Omental fat pad (tissue), 4 donors: ENCODE measurements at places on chromosomes 6 and 20.
A peak's percentile ranks its signal among the peaks of the same experiment; 100 is the strongest.

- DNase-seq, result no peak
Measured at GRCh38 chr6:20853828-20854227, 319.6 kb downstream of the CDKAL1 start.

DNA sequence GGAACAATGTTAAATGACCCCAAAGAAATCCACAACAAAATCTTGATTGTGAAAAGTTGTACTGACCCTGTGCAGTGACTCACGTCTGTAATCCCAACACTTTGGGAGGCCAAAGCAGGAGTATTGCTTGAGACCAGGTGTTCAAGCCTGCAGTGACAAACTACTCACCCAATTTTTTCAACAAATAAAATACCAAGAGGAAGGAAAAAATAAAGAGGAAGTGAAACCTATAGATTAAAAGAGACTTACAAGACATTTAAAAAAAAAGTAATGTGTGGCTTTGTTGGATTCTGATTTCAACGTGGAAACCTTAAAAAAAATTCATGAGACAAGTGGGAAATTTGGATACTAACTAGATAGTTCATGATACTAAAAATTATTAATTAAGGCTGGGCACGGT, 31.9 kb downstream of the GINS1 start:
- DNase-seq, result no peak

DNA sequence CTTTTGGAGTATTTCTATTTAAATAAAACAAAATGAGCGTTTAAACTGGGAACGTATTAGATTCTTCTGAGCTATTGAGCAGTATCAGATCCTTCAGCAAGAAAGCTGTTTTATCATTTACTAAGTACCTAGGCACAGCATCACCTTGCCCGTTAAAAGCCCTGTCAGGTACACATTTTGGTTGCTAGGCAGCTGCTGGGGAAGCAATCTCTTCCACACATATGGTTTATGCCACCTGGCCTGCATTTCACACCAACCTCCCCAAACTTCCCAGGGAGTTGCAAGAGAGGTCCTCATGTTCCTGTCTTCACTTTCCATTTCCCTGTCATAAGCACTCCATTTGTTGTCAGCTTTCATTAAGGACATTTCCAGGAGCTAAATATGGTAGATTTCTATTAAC, 400.1 kb downstream of the PLCB1 start:
- no peak for DNase-seq

DNA sequence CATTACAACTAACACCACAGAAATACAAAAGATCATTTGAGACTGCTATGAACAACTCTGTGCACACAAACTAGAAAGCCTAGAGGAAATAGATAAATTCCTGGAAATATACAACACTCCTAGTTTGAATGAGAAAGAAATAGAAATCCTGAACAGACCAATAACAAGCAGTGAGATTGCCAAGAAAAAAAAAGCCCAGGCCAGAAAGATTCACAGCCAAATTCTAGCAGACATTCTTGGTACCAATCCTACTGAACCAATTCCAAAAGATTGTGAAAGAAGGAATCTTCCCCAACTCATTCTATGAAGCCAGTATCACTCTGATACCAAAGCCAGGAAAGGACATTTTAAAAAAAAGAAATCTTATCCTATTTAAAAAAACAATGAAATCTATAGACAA, 7.0 kb upstream of the CDK19 start:
- DNase-seq, result no peak

DNA sequence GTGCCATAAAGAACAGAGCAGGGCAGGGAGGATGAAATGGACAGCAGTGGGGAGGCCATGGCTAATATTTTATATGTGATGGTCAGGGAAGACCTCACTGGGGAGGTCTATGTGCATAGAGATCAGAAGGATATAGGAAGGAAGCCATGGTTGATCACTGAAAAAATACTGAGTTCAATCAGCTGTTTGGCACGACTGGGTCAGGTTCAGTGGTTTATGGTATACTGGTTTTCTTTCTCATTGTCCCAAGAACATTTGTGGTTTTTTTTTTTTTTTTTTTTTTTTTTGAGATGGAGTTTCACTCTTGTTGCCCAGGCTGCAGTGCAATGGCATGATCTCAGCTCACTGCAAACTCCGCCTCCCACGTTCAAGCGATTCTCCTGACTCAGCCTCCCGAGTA, 78.3 kb upstream of the TIAM2 start:
- DNase-seq, result no peak

DNA sequence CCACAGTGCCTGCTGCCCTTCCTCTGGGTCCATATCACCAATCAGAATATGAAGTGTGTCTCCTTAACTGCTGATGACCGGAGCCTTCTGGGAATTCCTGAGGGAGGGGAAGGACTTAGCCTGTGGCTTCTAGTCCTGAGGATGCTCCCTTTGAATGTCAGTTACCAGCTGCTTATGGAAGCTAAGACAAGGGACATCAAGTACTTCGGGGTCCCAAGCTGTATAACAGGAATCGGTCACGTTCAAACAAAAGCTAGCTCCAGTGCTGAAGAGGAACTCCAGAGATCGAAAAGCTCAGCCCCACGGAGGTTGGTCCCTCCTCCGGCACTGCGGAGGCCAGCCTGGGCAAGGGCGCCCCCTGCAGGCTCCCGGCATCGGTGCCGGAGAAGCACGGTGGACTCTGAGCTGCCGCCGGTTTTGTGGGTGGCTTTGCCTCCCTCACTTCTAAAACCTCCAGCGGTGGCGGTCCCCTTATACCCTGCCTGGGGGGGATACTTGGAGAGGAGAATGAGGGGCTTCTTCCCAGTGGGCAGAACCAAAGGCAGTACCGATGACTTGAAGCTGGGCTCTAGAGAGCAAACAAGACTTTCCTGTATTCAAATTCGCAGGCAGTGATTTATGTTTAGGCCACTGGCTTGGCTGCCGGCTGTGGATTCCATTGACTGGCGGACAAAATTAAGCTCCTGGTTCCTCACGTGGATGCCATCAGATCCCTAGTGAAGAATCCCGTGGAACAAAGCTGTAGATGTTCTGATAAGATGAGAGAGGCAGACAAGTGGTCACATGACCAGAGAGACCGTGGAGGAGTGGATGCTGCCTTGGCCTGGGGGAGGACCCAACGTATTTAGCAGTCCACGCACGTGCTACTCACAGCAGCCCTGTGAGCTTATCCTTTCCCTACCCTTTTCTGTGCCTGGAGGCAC, 16.2 kb upstream of the UBR2 start:
- DNase-seq, result peak; percentile 75

DNA sequence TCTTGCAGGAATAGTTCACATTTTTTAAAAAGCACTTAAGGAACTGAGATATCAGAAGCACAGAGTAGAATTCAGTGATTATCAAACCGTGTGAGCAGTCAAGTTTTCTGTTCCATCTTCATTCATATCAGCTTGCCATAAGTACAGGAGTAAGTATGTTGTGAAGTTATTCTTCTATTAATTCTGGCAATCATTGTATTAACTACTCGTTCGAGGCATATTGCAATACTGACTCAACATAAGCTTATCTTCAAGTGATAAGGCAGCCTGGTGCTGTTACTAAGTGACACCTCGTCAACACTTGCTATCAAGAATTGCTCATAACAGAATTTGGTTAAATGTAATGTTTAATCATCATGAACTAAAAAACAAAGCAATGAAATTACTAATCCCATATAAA, 75.7 kb upstream of the SNX9 start:
- DNase-seq, result no peak

GRCh38 chr6:142694054-142694453, 250.9 kb downstream of the HIVEP2 start:
- no peak for DNase-seq

- DNase-seq, result no peak
Measured at GRCh38 chr6:120852293-120852849, 481.9 kb downstream of the TBC1D32 start.

DNA sequence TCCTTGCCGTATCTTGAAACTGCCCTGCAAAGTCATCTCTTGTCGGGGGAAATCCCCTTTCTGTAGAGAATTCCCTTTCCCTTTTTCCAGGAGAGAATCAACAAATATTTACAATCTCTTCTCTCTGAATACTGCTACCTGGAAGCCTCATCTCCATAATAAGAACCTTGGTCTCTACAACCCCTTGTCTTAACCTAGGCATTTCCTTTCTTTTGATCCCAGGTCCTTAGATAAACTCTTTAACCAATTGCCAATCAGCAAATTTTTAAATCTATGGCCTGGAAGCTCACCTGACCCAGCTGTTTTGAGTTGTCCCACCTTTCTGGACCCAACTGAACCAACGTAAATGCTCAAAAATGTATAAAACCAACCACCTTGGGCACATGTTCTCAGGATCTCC, 30.6 kb upstream of the SEC63 start:
- DNase-seq, result no peak

GRCh38 chr20:33827634-33828325, 16.6 kb downstream of the CHMP4B start:
- DNase-seq, result no peak

DNA sequence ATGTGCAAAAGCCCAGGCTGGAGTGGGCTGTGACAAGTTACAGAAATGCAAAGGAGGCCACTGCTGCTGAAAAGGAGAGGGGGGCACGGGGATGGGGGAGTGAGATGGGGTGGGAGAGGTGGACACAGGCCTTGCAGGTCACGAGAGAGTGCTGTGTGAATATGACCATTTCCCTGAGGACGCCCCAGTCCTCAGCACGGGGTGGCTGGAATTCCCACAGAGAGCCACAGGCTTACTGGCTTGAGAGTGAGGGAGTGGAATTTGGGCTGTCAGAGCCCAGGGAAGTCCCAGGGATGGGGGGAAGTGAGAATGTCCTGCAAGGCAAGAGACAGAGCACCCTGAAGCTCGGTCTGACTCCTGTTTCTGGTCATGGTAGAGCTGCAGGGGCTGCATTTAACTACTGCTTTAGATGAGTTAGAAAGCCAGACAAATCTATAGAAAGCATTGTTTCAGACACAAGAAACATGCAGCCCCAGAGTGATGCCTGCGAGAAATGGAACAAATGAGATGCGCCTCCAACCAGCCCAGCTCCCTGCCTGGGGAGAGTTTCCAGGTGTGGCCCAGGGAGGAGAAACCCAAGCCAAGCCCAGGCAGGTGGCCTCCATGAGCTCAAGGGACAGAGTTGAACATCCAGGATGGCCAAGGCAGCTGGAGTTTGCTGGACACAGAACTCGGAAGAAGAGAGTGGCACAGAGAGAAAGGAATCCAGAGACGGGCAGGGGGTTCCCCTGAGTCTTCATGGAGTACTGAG, 30.5 kb downstream of the NPEPL1 start:
- DNase-seq, result no peak

DNA sequence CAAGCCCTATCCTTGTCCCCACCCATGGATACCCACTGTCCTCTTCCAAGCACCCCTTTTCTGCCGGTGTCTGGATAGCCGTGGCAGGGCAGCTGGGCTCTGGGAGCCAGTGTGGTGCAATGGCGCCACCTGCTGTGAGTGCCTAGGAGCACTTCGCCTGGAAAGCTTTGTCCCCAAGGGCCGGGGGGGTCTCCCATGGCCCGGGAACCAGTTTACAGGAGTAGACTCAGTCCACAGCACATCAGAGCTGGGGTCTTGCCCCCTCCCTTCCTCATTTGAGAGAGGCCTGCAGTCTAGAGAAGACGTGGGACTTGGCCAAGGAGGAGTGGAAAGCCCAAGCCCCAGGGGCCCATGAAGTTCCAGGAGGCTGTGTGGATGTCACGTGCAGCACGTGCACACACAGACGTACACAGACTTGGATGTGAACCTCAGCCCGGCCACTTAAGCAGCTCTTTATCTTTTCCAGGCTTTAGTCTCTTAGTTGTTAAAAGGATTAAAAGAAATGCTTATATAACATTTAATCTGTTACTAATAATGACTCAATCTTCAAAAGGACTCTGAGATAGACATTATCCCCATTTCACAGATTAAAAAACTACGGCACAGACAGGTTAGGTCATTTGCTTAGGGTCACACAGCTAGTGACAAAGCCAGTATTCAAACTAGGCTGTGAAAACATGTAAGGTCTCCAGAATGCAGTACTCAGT, 40.9 kb upstream of the CDH22 start:
- peak; percentile 46 for DNase-seq
